ENCODE measurements at places on chromosomes 1 and 21. TPM values are rescaled to one million over a fixed set of nuclear protein-coding genes. Genes with fewer than 3 reads are reported as not detected.

The CHIA gene
- not detected for total RNA-seq

The RXFP4 gene
- not detected for total RNA-seq

The PAFAH2 gene
- 7.8 TPM for total RNA-seq

The UBXN10 gene
- 0.04 TPM for total RNA-seq

The ACBD6 gene
- total RNA-seq, result 82.8 TPM

The BTBD8 gene
- total RNA-seq, result 2.1 TPM

The ZBTB8A gene
- 4.1 TPM for total RNA-seq

The IVL gene
- total RNA-seq, result 10.2 TPM

The AGMAT gene
- 5.5 TPM for total RNA-seq

The FAM229A gene
- total RNA-seq, result 1.5 TPM

The LEFTY1 gene
- not detected for total RNA-seq

The S100A8 gene
- total RNA-seq, result 228 TPM

The ANP32E gene
- 12.3 TPM for total RNA-seq

The SCP2 gene
- total RNA-seq, result 102 TPM

The CD1D gene
- 9.1 TPM for total RNA-seq

The TEDDM1 gene
- not detected for total RNA-seq

The B3GALT2 gene
- not detected for total RNA-seq

The KCNJ9 gene
- total RNA-seq, result not detected

The KRTAP7-1 gene
- not detected for total RNA-seq

The PLPPR5 gene
- total RNA-seq, result 0.31 TPM

The CA6 gene
- not detected for total RNA-seq
